ENCODE measurements at places on chromosomes 2 and 18. TPM values are rescaled to one million over a fixed set of nuclear protein-coding genes. Genes with fewer than 3 reads are reported as not detected.

DNA sequence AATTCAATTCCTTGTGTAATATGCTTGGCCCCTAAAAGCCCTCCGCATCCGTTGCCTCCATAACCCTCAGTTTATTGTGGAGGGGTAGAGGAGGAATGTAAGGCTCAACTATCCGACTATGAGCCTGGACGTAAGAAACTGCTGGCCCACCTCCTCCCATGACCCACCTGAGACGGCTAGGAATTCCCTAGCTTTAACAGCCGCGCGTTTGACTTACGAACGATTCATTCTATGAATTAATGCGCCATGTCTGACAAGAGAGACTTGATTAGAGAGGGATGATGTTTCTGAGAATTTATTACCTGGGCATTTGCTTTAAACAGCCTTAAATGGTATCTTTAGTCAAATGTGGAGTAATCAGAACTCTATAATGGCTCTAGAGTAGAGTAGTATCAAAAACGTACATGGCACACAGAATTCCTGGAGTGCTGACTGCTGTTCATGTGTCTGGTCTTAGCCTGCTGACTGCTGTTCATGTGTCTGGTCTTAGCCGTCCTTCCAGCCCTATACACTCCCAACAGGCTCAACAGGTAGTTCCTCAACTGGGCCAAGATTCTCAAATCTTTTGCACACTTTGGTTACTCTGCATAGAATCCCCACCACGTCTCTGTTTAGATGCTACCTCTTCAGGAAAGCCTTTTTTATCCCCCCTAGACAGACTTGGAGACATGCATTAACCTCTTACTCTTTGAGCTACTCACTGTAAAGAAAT lies 899 bp upstream of the GFPT1 start:
- DNase-seq = no peak

GRCh38 chr2:147172493-147173188 lies 672.2 kb upstream of the ACVR2A start:
- no peak for DNase-seq

The SPAG16 gene
- total RNA-seq = 9.7 TPM

The PARD3B gene
- total RNA-seq = 21.5 TPM

GRCh38 chr2:237624565-237624964 lies 2.8 kb upstream of the LRRFIP1 start:
- no peak for DNase-seq

- DNase-seq = no peak
Measured at GRCh38 chr18:67453901-67454300, 62.6 kb downstream of the DSEL start.

DNA sequence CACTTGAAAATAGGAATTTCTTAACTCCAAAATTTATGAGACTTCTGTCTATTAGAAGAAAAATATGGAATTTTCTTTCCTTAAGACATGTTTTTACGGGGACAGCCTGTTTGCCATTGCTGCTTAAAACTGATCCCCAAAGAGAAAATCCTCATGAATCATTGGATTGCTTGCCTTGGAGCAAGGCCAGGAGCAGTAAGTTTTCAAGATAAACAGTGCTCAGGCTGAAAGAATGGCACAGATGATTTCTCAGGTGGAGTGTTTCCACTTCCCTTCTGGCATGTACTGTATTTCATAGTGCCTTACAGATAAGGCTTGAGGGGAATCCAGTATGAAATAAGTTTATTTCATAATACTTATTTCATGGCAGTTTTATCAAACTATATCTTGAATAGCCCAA lies 74.3 kb upstream of the MMADHC start:
- DNase-seq = peak; percentile 34

DNA sequence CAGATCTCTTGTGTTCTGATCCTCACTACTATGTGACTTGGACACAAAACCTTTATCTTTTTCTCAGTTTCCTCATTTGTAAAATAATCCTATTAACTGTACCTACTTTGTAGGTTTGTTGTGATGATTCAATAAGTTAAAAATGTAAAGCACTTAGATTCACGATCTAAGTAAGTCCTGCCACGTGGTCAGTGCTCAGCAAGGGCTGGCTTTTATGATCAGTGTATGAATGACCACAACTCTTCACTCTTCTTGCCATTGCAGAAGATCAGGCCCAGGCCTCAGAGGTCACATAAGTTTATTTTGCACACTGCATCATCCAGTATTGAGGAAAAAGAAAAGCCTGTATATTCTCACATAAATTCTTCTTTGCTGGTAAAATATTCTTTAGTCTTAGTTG lies 1192.5 kb upstream of the ACVR2A start:
- DNase-seq = no peak

DNA sequence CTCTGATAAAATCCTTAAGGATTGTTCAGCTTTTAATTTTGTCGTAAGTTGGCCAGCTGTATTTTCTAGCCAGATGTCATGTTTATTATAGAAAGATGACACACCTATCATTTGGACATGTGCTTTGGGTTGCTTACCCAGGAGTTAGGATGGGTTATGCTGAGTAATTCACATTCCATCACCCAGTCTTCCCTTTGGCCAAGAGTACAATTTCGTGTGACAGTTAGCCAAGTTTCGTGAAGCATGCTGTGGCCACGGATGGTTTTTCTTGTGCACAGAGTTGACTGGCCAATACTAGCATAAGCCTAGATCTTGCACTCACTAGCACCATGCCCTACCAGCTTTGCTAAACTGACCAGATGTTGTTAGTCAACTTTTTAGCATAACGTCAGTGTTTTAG lies 5.8 kb downstream of the MAPRE3 start:
- DNase-seq = no peak

DNA sequence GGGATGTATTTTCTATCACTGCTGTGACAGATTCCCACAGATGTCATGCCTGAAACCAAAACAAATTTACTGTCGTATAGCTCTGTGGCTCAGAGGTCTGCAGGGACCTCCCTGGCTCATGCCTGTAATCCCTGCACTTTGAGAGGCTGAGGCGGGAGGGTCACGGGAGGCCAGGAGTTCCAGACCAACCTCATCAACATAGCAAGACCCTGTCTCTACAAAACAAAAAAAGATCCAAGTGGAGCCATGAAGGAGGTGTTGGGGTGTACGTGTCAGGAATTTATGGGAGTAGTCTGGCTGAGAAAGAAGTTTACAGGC lies 51.0 kb upstream of the FAHD2A start:
- DNase-seq = no peak

DNA sequence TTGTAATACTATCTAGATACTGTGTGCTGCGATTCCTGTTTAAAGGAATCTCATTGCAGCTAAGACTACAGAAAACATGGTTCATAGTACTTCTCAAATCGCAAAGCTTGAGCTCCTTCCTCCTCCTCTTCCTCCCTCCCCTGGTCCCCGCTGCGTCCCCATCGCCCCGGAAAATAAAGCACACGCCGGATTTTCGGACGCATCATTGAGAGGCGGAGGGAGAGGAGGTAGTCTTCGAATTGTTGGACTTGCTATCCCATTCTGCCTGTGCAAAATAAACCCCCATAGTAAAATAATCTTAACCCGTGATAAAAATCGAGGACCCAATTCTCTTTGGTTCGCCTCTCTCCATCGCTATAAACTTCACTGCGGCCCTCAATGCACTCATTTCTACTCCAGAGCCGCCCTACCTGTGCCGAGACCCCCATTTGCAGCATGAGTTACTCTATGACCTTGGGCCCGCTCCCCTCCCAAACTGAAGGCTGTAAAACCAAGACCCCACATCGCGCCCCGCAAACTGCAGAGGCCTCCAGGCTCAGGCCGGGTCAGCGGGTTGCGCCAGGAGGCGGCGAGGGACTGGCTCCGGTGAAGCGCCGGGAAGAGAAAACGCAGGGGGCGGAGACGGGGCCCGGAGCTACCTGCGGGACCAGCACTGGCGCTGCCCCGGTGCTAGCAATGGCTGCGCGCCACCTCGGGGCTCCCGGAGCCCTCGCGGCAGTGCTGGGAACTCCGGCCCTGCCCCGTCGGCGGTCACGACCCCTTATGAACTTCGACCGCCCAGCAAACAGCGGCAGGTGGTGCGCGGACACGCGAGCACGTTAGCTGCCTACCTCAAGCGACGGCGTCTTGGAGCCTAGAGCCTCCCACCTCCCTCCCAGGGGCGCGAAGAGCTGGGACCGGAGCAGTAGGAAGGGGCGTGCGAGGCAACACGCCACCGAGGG lies 649 bp downstream of the ESCO1 start:
- peak; percentile 63 for DNase-seq

The CGREF1 gene
- 1.1 TPM for total RNA-seq

- no peak for DNase-seq
Measured at GRCh38 chr2:132701810-132702209, 31.8 kb upstream of the LYPD1 start.

- DNase-seq = no peak
Measured at GRCh38 chr18:48831802-48832201, 119.0 kb downstream of the SMAD7 start.

The UCN gene
- 1.0 TPM for total RNA-seq

DNA sequence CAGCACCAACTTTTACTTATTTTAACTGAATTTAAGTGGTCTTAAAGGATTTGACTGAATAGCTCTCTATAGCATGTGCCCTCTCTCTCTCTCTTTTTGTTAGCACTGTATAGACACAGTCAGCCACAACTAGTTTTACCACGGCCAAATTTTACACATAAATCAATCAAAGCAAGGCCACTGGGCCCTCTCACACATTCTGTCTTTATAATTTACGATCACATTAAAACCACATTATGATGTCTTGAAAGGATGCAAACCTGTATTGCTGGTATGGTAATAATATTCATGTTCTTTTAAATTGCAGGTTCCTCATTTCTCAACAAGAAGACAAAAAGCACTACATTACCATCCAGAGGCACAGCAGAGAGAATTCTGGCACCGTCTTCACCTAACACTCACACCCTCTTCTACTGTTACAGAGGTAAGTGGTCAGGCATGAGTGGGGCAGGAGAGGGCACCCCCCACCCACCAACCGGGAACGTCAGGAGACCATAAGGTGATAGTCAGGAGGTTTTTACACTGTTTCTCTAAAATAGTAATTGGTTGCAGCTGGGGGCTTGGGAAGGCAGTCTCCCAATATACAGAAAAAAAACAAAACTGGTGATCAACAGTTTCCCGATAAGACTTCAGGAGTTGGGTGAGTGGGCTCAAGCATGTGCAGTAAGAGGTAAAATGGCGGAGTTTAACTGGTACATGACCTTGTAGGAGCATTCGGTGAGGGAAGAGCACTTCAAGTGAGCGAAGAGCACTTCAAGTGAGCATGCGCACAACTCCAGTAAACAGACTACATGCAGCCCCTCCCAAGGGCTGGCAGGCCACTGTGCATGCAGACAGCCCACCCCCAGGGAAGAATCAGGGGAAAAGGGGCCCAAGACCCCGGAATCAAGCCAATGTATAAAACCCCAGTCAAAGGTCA lies 296.7 kb downstream of the PIEZO2 start:
- no peak for DNase-seq

GRCh38 chr2:102489646-102490045 lies 16.6 kb downstream of the SLC9A4 start:
- DNase-seq = no peak

The SLC9A4 gene
- total RNA-seq = 0.41 TPM

- peak; percentile 87 for DNase-seq
Measured at GRCh38 chr2:54557601-54558187, 101.6 kb downstream of the SPTBN1 start.

The CLEC4F gene
- 0.12 TPM for total RNA-seq

DNA sequence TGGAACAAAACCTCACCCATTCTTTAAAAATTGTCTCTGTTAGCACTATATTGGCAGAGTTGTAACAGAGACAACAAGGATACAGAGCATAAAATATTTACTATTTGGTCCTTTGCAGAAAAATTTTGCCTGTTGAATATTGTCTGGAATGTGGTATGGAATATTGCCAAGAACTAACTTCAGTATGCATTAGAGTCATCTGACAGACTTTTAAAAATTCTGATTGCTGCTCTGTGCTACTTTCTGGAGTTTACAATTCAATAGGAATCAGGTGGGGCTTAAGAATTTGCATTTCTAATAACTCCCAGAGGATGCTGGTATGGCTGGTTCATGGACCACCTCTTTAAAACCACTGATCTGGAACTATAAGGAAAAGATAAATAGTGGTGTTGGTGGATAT lies 32.8 kb upstream of the NYAP2 start:
- DNase-seq = no peak

GRCh38 chr18:25568986-25569385 lies 217.0 kb upstream of the ZNF521 start:
- no peak for DNase-seq

- no peak for DNase-seq
Measured at GRCh38 chr2:53233759-53234547, 533.7 kb upstream of the CHAC2 start.

The CHRNA1 gene
- not detected for total RNA-seq

DNA sequence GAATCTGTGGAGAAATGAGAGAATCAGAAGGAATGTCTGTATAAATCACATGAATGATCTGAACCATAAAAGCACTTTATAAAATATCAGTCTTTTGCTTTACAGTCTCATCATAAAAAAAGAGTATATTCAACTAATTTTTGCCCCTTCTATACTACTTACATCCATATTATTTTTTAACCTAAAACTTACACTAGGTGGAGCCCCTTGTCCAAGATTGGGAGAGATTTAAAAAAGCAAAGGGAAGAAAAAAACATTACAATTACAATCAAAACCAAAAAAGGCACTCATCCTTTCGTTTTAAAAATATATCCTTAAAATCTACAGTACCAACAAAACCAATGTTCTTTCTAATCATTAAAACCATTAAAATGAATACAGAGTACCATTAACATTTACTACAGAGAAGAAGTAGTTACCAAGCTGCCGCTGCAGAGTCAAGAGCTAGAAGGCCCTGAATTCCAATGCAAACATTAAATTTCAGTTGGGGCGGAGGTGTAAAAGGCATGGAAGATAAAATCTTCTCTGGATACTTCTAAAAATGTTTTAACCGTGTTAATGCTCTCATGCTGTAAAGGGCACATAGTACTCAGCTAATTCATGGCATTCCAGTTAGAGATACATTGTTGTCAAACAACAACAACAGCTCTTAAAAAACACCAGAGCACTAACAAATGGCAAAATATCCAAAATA lies 56.7 kb upstream of the EPB41L3 start:
- DNase-seq = no peak

DNA sequence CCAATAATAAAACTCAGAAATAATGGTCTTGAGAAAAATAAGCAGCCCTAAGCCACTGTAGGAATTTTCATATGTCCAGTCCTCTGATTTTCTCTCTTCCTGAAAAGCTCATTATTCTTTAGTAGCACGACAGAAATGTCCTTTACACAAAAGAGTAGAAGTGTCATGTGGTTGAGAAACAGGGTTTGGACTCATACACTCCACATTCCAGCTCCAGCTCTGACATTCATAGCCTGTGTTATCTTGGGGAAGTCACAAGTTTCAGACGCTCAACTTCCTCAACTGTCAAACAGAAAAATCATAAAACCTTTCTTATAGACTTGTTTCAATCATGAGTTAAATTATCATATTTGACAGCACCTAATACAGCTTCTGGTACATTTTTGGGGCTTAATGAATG lies 511.5 kb downstream of the TNS1 start:
- no peak for DNase-seq
